Stomach (tissue), 19 donors: ENCODE measurements at places on chromosomes 1 and 21.

GRCh38 chr1:10292188-10292587, 81.8 kb downstream of the KIF1B start:
- DNase-seq = no peak

DNA sequence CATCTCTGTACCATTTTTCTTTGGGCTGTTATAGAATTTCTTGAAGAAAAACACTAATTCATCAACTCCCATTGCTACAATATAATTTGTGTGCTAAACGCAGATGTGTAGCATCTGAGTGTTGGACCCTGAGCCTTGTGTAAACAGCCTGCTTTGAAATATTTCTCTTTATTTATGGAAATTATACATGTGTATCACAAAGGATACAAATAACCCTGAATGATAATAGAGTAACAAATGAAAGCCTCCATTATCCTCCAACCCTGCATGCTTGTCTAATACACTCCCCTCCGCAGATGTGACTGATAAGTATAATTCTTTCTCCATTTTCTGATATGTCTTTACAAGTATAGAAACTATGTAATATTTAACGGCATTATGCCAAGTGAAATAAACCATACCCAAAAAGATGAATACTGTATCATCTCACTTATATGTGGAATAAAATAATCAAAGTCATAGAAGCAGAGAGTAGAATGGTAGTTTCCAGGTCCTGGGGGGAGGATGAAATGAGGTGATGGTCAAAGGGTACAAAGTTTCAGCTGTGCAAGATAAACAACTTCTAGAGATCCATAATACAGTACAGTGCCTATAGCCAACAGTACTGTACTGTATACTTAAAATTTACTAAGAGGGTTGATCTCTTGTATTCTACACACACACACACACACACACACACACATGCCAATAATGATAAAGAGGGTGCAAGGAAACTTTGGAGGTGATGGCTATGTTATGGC, 2.8 kb upstream of the ADAM30 start:
- no peak for DNase-seq

- DNase-seq = no peak
These were observed 17.1 kb downstream of the ELAPOR1 start for GRCh38 chr1:109131059-109131458.

DNA sequence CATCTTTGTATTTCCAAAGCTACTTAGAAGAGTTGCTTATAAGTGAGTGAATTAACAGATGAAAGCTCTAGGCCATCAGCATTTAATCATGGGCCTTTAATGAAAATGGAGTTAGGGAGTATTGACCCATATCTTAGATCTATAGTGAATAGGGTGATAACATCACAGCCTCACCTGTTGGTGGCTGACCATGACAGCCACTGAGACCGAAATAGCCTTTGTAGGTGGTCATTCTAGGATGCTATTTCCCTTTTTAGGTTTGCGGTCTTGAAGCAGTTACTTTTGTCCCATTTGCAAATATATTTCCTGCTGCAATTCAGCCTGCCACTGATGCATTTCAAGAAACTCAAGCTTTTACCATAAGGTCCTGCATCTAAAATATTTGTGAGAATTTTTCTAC, 410.1 kb upstream of the LYPLAL1 start:
- no peak for DNase-seq

DNA sequence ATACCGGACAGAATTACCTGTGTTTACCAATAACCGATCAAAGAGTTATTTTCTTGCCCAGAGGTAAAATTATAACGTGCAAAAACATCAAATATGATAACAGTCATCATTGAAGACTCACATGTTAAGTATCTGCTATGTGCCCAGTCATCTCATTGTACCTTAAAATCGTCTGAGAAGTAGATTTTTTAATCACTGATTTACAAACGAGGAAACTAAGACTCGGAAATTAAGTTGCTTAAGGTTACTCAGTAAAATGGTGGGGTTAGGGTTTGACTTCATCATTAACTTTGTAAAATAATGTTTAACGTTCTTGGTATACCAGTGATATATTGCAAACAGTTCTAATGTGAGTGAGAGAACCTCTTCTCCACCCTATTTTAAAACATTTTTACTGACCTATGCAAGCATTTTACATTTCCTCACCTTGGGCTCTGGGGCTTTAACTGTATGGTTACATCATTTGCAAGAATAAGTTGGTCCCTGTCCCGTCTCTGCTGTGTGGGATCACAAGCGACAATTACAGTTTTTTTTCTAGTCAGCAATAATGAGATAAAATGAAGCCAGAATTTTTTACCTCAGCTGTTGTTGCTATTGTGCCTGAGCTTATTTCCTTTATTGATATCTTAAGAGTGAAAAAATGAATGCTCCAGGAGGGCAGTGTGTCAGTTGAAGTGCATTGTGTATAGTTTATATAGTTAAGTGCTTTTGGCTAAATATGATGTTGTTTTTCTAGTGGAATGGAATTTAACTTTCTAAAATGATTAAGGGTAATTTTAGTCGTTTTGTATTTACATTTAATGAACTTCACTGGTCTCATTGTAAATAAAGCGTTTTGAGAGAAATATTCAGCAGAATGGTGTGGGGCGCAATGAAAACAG, 2.7 kb downstream of the RPRD2 start:
- DNase-seq = peak; percentile 23

DNA sequence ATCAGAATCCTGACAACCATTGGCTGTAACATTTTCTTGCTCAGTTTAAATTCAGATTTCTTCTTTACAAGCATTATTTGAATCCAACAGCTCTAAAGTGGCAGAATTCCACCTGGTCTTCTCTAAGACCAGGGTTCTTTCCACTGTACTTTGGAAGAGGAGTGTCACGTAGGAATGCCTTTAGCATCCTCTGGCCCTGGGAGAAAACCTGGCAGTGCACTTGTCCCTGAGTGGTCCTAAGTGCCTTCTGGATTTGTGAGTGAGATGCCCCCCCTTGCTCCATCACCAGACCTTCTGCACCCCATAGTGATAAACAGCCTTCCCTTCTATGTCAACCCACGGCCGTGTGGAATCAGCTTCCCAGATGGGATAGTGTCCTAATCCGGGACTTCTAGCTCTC, 57.1 kb upstream of the NHLH2 start:
- no peak for DNase-seq

GRCh38 chr1:100494393-100495084, 43.4 kb upstream of the GPR88 start:
- no peak for DNase-seq

- no peak for DNase-seq
These were observed 11.6 kb upstream of the NPHP4 start for GRCh38 chr1:6003568-6004411.

GRCh38 chr1:184075055-184076029, 23.8 kb downstream of the TSEN15 start:
- DNase-seq = no peak

DNA sequence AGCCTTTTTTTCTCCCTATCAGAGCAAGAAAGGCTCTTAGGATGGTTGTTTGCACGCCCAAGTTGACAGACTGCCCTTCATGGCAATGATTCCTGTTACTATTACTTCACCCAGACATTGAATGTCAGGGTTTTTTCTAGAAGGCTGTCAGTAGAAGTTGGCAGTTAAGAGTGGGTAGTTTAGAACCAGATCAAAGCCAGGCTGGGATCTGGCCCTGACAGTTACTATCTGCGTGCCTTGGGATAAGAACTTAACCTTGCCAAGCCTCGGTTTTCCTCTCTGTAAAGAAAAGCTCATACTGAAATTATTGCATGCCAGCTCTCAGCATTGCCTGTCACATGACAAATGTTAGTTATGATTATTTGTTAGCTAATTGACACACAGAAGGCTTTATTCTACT, 58.7 kb upstream of the PPP2R5A start:
- no peak for DNase-seq

DNA sequence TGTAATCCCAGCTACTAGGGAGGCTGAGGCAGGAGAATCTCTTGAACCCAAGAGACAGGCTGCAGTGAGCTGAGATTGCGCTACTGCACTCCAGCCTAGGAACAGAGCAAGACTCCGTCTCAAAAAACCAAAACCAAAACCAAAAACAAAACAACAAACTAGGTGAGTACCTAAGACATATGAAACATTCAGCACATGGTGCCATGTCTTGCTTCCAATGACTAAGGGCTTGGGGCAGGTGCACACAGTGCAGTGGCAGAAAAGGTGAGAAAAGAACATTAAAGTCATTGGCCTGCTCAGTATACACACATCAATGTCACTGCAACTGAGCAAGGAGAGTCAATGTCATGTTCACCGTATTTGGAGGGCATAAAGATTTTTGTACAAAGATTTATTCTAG, 4.1 kb upstream of the ACTA1 start:
- DNase-seq = no peak

DNA sequence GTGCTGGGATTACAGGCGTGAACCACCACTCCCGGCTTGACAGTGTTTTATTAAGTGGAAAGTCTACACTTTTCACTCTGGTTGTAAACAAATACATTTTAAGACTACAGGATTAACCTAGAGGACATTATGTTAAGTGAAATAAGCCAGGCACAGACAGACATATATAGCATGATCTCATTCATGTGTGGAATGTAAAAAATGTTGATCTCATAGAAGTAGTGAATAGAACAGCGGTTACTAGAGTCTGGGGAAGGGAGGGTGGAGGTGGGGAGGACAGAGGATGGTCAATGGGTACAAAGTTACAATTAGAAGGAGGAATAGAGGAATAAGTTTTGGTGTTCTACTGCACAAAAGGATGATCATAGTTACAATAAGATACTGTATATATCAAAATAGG, 16.9 kb downstream of the CTH start:
- DNase-seq = no peak

GRCh38 chr1:82494117-82494516, 693.4 kb downstream of the ADGRL2 start:
- DNase-seq = no peak

- DNase-seq = no peak
These were observed 464.2 kb downstream of the DISC1 start for GRCh38 chr1:232090816-232091215.

GRCh38 chr21:14977814-14978213, 87.0 kb downstream of the NRIP1 start:
- peak; percentile 22 for DNase-seq

- DNase-seq = no peak
These were observed 6.8 kb upstream of the IFNAR1 start for GRCh38 chr21:33317786-33318486.

DNA sequence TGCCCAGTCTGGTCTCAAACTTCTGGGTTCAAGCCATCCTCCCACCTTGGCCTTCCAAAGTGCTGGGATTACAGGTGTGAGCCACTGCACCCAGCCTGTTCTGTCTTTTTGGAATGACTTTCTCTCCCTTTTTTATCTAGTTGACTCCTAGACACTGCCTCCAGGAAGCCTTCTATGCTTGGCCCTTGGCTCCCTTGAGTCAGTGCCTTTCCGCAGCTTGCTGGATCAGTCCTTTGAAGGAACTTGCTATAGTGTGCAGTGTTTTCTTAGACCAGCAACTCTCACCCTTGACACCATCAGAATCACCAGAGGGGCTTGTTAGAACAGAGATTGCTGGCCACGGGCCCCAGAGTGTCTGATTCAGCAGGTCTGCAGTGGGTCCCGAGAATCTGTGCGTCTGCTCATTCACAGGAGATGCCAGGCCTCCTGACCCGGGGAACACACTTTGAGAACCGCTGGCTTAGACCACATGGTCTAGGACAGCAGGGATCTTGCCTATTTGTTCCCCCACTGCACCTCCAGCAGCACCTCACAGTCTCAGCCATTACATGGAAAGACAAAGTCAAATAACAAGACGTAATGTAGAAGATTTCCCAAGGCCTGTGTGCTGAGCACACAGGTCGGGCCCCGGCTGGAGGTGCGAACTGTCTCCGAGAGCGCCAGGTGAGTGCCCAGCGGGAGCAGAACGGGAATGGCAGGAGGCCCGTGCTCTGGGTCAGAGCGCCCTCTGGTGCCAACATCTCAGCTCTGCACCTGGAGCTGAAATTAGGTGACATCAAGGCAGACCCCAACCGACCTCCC, 27.4 kb upstream of the CTPS1 start:
- peak; percentile 83 for DNase-seq

- no peak for DNase-seq
These were observed 73.5 kb upstream of the KAZN start for GRCh38 chr1:14524826-14525636.

- DNase-seq = no peak
These were observed 75.7 kb upstream of the KIAA1614 start for GRCh38 chr1:180837020-180837419.

- DNase-seq = no peak
These were observed 19.5 kb upstream of the TIPRL start for GRCh38 chr1:168159251-168159650.

DNA sequence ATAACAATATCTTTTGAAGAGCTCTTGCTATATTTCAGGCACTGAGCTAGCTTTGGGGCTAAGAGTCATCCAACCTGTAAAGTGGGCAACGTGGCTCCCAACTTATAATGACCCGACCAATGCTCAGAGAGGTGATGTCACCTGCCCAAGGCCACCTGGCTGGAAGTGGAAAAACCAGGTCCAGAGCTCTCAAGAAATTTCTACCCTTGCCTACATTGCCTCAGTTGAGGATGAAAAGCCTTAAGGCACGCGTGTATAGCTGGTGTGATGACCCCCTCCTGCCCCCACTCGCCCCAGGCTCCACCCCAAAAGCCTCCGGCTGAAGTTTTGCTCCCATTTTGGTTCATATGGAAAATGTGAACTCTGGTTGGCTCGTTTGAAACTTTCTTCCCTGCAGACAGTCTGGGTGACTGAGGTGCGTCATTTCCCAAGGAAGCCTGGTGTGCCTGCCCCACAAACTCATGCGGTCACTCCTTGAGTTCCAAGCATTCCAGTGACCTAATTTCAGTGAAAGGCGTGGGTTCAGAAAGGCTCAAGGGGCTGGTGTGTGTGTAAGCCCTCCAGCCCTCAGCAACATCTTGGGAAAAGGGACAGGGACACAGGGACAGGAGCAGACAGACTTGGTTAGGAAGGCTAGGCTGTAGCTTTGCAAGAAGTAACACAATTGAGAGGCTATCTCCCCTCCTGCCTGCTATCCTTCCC, 20.5 kb downstream of the HTR1D start:
- DNase-seq = no peak

- DNase-seq = no peak
These were observed 8.8 kb downstream of the SDC3 start for GRCh38 chr1:30899577-30900389.

DNA sequence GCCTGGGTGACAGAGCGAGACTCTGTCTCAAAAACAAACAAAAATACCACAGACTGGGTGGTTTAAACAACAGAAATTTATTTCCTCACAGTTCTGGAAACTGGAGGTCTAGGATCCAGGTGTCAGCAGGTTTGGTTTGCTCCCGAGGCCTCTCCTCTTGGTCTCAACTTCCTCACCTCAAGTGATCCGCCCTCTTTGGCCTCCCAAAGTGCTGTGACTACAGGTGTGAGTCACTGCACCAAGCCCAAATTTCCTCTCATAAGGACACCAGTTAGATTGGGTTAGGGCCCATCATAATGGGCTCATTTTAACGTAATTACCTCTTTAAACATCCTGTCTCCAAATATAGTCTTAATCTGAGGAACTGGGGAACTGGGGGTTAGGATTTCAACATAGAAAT, 35.5 kb downstream of the MFSD2A start:
- DNase-seq = no peak

GRCh38 chr1:206661161-206661820, 23.4 kb upstream of the MAPKAPK2 start:
- no peak for DNase-seq

- no peak for DNase-seq
These were observed 82.0 kb upstream of the MROH9 start for GRCh38 chr1:170853302-170853701.
